ENCODE measurements at places on chromosomes 13 and 19.

GRCh38 chr19:6837525-6837924 is 49.9 kb upstream of the ADGRE1 start:
- DNase-seq: no peak

GRCh38 chr13:28659621-28659970 is 666 bp downstream of the POMP start:
- no peak for DNase-seq

- no peak for DNase-seq
These were observed 54.3 kb downstream of the GARRE1 start for GRCh38 chr19:34308381-34309367.

DNA sequence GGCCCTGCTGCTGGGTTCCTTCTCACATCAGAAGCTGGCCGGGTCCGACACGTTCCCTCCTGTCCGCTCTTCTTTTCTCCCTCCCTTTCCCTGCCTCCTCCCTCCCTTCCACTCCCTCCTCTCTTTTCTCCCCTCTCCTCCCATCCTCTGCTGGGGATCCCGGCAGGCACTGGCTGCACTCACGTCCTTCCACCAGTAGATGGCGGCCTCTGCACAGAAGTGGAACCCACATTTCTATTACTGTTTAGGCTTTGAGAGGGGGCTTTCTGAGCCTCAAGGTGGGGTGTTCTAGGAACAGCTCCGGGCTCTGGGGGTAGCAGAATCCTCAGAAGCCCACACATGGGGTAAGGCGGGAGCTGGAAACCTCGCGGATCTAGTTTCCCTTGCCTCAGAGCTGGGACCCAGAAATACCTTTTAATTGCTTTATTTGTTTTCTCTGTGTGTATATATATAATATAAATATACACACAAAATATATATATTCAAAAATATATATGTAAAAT is 294.2 kb downstream of the ZNF536 start:
- DNase-seq: no peak

Data from AG04450 (cell line).